ENCODE measurements at places on chromosomes 16 and 17.
A peak's percentile ranks its signal among the peaks of the same experiment; 100 is the strongest.

DNA sequence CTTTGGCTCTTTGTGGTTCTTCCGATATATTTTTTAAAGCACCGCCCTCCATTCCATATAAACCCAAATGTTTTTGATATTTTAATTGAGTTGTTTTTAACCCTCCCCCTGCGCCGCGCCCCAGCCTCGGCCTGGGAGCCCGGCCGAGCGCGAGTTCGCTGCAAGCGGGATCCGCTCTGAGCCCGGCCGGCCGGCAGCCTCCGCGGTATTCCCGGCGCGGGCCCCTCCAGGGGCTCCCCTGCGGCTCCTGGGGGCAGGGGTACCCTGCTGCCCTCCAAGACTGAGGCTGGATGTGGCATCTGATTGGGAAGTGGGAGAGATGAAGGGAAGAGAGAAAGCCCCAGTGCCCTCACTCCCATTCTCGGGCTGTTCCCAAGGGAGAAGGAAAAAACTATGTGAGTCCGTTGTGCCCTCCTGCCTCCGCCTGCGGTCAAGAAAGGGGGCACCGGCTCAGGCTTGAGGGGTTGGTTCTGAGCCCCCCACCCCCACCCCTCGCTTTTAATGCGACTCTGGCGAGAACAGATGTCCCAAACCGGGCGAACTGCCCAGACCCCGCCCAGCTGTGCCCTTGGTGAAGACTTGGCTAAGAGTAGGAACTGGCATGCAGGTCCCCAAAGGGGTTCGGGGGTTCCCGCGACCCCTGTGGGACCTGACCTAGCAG, 8.6 kb downstream of the NEUROD2 start:
- no peak for DNase-seq

DNA sequence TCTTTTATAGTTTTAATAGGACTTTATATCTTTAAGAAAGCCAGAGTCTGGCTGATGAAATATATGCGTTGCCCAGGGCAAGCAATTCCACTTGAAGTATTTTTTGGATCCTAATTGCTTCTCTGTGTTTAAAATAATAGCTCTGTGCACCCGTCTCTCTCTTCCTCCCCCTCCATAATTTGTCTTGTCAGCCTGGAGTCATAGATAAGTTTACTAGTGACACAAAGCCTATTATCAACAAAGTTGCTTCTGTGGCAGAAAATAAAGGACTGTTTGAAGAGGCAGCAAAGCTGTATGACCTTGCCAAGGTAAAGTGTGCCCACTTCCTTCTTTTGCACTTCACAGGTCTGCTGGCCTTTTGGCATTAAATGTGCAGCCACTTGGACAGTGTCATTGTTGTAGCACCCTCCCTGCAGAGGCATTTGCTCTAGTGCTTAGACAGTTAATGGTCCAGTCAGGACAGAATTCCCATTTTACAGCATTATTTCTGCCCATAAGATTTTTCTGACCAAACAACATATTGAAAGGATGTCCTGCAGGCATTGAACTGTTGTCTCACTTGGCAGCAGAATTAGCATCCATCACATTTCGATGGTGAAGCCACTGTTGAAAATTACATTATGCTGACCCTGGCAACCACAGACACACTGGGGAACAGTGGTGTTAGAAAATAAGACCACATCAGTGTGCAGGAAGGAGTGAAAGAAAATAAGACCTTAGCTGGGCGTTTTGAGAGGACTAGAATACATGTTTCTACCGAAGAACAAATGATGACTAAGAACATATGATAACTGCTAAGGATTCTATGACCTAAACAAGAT, 28.4 kb upstream of the SLC12A3 start:
- no peak for DNase-seq

DNA sequence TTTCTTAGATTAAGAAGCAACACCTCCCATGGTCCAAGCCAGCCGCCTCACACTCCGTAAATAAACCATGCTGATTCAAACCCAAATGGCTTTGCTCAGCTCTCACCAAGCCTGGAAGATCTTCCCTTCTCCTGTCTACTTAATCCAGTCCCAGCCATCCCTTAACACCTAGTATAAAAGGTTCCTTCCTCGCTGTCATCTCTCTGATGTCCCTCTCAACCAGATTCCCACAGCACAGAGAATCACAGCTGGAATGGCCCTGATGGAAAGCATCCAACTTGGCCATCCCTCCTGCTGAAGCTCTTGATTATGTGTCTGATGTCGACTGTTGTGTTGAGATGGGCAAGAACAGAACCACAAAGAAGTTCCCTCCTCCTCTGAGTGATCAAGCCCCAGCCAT, 50.6 kb upstream of the ADCY9 start:
- no peak for DNase-seq

- DNase-seq = no peak
Measured at GRCh38 chr17:44077595-44077909, 7.0 kb downstream of the G6PC3 start.

DNA sequence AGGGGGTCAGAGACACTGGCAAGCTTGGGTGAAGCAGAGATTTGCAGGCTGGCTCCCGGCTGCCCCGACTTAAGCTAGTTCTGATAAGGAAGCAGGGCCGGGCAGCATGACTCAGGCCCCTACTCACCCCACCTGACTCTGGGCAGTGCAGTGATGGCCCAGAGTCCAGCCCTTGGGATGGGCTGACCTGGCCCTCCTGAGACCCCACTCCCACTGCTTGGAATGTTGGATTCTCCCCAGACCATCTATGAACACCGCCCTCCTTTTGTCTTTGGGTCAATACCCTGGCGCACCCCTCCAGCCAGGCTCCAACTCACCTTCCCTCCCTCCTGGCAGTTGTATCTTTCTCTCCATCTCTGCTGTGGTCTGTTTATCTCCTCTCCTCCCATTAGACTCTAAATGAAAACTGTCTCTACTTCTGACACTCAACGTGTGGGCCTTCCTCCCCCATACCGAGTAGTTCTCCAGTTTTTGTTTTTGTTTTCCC, 21.0 kb downstream of the LGALS3BP start:
- DNase-seq = no peak

DNA sequence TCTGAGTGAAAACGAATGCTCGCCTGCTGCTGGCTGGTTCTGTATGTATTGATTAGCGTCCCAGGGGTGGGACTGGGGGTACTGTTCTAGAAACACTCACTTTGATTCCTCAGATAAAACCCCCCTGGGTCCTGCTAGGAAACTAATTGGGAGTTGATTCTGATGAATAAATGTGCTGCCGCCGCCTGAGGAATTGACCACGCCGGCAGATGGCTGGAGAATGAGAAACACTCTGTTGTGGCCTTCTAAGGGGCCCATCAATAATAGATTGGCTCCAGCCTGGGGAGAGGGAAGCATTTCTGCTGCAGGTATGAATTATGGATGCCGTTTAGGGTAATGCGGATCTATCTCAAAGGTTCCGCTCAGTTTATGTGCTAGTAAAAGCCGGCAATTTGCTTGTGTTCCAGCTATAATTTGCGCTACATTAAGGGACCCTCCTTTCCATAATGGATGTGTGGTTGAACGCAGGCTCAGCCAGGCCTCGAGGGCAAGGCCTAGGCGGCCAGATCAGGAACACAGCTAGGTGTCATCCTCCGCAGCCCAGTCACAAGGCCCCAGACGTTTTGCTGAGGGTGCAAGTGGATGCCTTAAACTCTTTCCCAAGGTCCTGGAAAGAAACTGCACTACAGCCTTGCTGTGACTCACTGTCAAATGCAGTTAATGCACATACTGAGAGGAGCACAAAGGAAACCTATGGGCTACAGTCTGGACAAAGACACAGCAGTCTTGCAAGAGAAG, 132.2 kb upstream of the HS3ST2 start:
- no peak for DNase-seq

GRCh38 chr17:29694918-29695563, 72.3 kb upstream of the CORO6 start:
- no peak for DNase-seq

DNA sequence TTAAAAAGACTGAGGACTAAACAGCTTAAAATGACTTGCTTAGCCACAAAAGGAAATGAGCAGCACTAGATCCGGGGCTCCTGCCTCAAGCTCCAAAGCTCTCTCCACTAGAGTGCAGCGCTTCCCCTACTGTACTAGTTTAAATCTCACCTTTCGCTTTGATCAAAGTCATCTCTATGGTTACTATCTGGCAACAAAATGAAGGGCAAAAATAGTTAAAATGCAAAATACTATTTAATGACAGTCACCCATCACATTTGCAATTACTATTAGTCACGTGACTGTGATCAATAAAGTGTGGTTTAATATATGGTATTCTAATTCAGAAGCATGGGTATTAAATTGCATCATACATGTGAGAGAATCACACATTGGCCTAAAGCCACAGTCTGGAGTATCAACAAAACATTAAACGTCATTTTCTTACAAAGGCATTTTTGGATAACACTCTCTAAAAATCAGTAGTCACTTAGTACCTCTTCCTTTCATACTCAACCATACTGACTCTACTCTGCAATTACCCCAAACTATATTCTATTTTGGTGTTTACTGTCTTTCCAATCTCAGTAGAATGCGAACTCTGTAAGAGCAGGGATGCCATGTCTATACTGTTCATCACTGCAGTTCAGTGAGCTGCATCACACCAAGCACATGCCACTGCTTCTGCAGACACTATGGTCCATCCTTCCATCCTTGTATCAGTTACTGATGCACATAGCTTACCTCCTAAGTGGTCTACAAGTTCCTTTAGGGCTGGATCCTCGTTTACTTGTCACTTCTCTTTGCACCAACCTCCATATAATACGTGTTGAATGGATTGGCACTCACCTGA, 6.2 kb downstream of the PSMD12 start:
- no peak for DNase-seq

GRCh38 chr17:7794075-7794663, 39.8 kb upstream of the KDM6B start:
- DNase-seq = no peak

- DNase-seq = peak; percentile 87
Measured at GRCh38 chr16:29806099-29806579, at the start of gene MAZ. Gene MAZ (plus strand): TSS chr16:29806529. CDS start chr16:29806702, 173 bp downstream.

GRCh38 chr17:27904534-27905446, 11.6 kb upstream of the LYRM9 start:
- no peak for DNase-seq
